ENCODE measurements at places on chromosomes 5 and 9.
A peak's percentile ranks its signal among the peaks of the same experiment; 100 is the strongest.

DNA sequence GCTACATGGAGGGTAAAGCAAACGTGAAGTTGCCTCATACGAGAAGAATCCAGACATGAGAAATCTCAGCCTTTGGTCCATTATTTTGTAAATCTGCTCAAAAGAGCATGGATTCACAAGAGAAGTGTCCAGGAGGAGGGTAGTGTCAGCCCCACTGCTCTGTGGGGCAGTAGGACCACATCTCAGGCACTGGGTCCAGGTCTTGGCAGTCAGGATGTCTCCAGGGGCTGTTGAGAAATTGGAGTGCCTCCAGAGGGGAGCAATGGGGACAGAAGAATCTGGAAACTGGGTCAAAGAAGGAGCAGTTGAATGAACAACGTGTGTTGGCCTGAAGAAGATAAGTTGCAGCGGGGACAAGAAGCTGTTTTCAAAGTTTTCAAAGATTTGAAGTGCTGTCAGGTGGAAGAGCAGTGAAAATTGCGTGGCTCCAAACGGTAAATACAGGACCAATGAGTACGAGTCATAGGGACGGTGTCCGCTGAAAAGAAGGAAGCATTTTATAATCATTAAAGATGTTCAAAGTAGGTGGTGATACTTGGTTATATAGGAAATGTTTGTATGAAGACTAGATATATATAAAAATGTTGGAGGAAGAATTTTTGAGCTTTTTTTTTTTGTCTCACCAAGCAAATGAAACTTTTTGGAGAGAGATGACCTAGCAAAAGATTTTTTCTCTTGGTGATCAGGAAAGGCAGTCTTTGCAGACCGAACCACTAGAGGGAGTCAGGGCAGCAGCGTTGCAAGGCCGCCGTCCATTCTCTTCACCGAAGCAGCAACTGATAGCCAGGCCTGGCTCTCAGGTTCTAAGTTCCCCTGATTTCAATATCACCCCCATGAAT lies 57.1 kb upstream of the ZBED3 start:
- peak; percentile 38 for DNase-seq

DNA sequence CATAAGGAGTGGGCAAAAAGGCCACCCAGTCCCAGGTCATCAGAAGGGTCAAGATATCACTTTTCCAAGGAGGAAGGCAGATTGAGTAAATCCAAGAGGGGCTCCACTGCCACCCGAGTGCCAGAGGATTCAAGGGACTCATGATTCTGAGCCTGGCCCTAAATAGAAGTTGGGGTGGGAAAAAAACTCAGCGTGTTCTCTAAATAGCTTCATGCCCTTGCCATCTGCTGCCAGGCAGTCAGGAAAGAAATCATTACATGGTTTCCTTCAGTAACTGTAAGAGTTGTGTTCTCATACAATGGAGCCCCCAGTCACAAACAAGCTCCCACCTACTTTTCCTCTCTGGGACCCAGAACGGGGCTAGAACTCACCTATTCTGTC lies 37.2 kb downstream of the SAR1B start:
- DNase-seq = no peak

DNA sequence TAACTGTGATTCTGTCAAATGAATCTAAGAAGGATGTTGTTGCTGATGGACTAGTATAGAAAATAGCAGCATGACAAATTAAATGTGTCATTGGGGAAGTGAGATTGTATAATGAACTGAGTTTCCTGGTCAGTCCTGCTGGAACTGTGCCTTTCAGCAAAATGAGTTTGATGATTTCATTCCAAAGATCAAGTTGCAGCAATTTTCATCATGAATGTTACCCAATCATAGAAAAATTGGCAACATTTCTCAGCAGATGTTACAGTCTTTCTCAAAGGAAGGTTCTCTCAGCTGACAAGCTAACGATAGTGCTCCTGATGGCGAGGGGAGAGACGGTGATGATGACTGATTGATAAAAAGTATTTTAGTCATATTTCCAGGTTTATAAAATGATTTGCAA lies 10.7 kb downstream of the PCDHAC2 start:
- no peak for DNase-seq

GRCh38 chr5:17748941-17749340 lies 114.7 kb downstream of the TAF11L14 start:
- no peak for DNase-seq

DNA sequence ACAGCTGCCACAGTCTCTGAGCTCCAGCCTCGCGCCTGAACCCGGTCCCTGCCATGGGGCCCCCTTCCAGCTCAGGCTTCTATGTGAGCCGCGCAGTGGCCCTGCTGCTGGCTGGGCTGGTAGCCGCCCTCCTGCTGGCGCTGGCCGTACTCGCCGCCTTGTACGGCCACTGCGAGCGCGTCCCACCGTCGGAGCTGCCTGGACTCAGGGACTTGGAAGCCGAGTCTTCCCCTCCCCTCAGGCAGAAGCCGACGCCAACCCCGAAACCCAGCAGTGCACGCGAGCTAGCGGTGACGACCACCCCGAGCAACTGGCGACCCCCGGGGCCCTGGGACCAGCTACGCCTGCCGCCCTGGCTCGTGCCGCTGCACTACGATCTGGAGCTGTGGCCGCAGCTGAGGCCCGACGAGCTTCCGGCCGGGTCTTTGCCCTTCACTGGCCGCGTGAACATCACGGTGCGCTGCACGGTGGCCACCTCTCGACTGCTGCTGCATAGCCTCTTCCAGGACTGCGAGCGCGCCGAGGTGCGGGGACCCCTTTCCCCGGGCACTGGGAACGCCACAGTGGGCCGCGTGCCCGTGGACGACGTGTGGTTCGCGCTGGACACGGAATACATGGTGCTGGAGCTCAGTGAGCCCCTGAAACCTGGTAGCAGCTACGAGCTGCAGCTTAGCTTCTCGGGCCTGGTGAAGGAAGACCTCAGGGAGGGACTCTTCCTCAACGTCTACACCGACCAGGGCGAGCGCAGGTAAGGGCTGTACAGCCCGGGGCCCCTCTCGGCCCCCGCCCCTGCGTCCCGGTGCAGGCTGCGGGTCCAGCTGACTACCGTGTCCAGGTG lies 509 bp downstream of the LVRN start:
- no peak for DNase-seq

- no peak for DNase-seq
Measured at GRCh38 chr9:27563738-27564430, 9.4 kb downstream of the C9orf72 start.

- DNase-seq = no peak
Measured at GRCh38 chr5:149019679-149020078, 43.2 kb downstream of the SH3TC2 start.

DNA sequence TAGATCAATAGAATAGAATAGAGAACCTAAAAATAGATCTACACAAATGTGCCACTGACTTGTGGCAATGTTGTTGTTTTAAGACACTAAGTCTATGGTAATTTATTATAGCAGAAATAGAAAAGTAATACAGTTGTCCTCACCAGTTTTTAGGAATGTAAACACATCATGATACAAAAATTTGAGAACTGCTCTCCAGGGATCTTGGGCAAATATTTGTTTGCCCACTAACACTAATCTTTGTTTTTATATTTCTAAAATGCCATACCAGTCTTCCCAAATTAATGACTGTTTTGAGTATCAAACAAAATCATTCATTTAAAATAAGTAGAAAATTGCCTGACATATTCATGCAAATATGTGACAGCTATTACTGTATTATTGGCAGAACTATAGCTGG lies 297.6 kb downstream of the BRINP1 start:
- no peak for DNase-seq
